ENCODE measurements at places on chromosomes 7 and 10.

- DNase-seq = no peak
Observed at GRCh38 chr7:134705716-134706115, 59.1 kb downstream of the BPGM start.

GRCh38 chr10:75394221-75394620, 7.3 kb downstream of the ZNF503 start:
- DNase-seq = no peak

- no peak for DNase-seq
Observed at GRCh38 chr10:29914986-29915785, 144.2 kb downstream of the JCAD start.

DNA sequence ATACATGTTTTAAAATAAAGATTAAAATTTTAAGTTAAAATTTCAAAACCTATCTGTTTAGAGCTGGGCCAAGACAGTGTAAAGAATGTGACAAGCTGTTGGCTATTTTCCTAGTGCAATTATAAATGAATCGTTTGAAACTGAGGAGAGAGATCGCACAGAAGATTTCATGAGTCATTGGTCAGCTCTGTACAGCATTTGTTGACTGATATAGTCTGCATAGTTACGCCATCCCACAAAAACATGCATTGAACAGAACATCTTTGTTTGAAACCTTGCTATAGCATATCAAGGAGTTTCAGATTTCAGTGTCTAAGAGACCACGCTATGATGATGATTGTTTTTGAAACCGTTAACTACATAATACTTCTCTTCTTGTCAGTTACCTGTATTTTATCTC, 1.3 kb upstream of the C10orf67 start:
- DNase-seq = no peak

- DNase-seq = no peak
Observed at GRCh38 chr10:107727767-107728317, 563.3 kb upstream of the SORCS1 start.

DNA sequence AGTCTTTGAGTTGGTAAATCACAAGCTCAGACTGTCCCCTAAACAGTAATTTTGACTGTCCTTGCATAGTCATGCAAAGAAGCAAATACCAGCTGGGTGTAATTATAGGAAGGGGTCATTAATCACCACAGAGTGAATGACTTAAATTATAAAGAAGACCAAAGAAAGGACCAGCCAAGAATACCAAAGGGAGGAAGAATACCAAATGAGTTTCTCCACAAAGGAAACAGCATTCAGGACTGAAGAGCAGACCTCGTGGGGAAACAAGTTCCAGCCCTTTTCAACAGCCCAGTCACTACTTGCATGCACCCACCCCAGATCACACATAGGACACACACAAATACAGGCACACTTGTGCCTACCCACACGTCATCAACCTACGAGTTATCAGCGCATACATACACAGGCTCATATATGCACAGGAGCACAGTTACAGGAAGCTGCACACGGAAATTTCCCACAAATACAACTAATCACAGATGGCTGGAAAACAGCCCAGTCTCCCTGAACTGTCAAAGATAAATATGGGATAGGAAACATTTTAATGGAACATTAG, 77.6 kb downstream of the DENND2A start:
- DNase-seq = no peak

All from spleen (tissue), 13 donors.